ENCODE measurements at places on chromosomes 2 and 18.

GRCh38 chr18:1907470-1908206, 663.7 kb downstream of the METTL4 start:
- DNase-seq: no peak

- DNase-seq: no peak
Measured at GRCh38 chr2:191656391-191656790, 21.5 kb upstream of the NABP1 start.

- peak; percentile 31 for DNase-seq
Measured at GRCh38 chr2:73969356-73969755, 15.4 kb upstream of the TET3 start.

- DNase-seq: peak; percentile 70
Measured at GRCh38 chr2:232611559-232612218, 21.7 kb upstream of the EFHD1 start.

DNA sequence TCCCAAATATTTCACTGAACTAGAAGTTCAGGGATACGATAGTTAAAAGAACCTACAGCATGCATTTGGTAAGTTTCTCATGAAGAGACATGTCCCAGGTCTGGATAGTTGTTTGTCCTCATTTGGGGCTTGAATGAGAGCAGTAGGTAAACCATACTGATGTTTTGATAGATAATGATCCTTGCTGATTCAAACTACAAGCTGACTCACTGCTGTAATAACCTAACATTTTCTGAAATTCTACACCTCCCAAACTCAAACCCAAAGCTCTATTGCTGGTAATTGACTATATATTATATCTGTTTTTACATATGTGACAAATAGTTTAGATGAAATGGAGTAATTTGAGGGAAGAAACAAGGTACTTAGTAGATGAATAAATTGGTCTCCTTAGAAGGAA, 154.1 kb upstream of the BOD1L2 start:
- no peak for DNase-seq

- no peak for DNase-seq
Measured at GRCh38 chr2:76928026-76928425, 594.1 kb downstream of the LRRTM4 start.

DNA sequence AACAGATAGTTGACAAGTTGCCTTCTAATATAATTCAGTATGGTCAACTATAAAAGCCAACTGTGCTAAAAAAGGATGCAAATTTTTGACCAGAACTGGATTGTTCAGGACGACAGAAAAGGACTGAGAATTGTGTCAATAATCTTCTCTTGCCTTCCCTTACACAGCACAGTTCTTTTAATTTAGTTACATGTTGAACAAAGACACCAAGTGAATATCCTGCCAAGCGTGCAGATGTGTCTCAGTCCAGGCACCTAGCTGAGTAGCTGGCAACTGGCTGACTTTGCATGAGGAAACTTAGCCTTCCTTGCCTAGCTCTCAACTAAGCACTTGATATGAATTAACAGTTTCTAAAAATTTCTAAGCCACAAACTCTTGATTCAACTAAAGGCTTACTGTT, 801.4 kb downstream of the BCL11A start:
- no peak for DNase-seq

DNA sequence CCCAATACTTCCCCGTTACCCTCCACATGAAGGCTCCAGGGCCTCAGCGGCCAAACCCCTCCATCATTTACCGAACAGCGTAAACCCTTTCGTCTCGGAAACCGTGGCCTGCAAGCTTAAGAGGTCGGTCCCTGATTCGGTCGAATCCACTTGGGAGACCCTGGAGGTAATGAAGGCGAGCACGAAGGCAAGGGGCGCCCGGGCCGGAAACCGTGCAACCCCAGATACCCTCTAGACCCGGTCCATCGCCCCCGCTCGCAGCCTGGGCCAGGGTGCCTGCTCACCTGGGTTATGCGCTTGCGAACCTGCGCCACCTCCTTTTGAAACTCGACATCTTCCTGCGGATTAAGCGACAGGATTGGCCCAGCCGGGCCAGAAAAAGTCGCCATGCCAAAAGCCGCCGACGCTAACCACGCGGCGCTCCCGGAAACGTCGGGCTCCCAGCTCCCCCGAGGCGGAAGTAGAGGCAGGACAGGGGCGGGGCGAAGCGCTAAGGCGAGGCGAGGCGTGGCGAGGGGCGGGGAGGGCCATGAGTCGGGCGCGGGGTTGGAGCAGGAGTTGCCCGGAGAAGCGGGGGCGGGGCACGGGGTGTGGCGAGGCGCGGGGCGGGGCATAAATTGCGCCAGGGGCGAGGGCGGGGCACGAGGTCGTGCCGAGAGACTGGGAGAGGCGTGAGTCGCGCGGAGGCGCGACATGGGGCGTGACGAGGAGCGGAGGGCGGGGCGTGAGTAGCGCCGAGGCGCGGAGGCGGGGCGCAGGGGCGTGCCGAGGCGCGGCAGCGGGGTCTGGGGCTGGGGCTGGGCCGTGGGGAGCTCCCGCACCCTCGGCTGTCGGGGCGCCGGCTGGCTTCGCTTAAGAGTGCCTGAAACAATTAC, at the start of gene NIFK:
TSS of gene NIFK (minus strand) at position 414 of the 875 bp plus-strand sequence. CDS start at position 389, 25 bp downstream.
- DNase-seq: peak; percentile 100

DNA sequence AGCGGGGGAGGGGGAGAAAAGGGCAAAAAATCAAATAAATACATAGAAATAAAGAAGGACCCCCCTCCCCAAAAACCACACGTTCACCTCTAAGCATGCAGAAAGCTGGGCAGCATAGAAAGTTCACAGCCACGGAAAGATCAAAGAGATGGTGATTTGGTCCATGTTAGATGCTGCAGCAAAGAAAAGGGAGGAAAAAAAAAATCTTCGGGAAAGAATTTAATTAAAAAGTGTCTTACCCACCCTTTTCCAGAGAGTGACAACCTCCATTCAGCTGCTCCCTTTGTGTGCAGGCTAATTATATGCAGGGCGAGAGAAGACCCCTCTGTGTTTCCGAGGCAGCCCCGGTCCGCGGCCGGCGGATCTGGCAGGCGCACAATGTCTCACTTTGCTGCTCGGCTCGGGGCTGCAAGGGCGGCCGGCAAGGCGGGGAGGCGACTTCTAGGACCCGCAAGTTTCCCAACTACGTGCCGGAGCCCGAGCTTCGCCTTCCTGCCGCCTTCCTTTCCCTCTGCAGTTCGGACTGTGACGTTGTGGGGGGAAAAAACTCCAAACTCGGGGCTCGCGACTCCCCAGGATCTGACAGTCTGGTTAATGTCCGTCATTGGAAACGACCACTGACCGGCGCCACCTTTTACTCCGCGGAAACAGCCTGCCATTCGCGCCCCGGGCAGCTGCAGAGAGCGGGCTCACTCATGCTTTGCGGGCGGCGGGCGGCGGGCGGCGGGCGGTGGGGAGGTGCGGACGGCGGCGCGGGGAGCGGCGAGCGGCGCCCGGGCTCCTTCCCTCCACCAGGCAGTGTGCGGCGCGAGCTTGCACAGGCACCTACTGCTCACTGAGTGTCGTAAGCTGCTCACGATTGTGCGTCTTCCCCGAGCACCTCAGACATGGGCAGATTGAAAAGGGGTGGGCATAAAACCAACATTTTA, at the start of gene LRRTM1:
TSS of gene LRRTM1 (minus strand) at position 844 of the 929 bp plus-strand sequence. CDS start 933 bp downstream, outside the sequence.
- no peak for DNase-seq

GRCh38 chr2:110800611-110801402, 68.4 kb downstream of the ACOXL start:
- DNase-seq: no peak
